ENCODE measurements at places on chromosomes 2 and 18.
A peak's percentile ranks its signal among the peaks of the same experiment; 100 is the strongest.

DNA sequence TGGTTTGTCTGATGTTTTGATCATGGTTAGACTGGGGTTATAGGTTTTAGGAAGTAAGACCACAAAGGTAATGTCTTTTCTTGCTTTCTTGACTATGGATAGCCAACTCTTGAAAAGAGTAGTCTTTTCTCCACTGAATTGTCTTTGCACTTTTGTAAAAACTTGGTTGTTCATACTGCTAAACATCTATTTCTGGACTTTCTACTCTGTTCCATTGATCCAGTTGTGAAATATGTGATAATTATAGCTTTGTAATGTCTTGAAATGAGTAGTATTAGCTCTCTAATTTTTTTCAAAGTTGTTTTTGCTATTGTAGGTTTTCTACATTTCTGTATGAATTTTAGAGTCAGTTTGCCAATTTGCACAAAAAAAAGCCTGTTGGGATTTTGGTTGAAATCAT lies 13.1 kb upstream of the UGT1A9 start:
- DNase-seq, result no peak

DNA sequence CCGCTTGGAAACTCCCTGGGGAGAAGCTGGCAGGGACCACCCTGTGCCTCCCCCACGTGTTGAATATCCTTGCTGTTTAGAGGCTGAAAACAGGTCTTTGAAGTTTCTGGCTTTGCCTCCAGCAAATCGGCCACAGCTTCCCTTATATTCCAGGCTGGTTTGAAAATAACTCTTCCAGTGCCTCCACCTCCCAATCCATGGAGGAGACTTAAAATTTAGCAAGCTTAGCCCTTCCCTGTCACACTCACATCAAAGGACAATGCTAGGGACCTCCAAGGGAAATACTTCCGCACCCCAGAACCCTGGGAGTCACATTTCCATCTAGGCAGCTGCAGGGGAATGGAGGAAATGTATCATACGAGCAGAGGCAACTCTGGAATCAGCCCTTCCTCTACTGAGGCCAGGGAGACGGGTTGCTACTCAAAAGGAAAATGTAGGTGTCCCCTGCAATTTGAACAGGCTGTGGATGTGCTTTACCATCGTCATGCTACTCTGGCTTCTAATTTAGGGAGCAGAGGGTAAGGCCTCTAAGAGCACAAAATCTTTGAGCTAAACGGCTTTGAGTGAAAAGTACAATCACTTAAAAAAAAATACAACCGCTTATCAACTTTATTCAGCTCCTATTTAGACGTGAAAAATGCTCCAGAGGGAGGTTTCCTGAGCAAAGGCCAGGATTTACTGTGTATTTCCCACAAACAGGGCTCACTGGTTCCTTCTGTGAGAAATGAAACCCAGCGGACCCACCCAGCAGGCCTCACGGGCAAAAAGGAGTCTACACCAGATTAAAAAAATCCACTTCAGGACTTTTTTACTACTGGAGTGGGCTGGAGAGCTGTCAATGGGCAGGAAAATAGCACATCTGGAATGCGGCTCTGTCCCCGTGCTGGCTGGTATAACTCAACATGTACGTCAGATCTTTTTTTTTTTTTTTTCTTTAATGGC lies 49.4 kb upstream of the PKDCC start:
- DNase-seq, result no peak

- DNase-seq, result peak; percentile 80
Measured at GRCh38 chr2:160241251-160242137, 41.4 kb upstream of the ITGB6 start.

GRCh38 chr2:158031371-158031770 lies 70.3 kb upstream of the UPP2 start:
- no peak for DNase-seq

DNA sequence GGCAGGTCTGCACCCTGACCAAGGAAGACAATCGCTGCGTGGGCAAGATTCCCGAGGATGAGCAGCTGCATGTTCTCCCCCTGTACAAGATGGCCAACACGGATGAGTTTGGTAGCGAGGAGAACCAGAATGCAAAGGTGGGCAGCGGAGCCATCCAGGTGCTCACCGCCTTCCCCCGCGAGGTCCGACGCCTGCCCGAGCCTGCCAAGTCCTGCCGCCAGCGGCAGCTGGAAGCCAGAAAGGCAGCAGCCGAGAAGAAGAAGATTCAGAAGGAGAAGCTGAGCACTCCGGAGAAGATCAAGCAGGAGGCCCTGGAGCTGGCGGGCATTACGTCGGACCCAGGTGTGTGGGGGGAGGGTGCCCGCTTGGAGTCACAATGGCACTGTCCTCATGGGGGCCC lies 48.4 kb downstream of the BOLA3 start:
- no peak for DNase-seq

DNA sequence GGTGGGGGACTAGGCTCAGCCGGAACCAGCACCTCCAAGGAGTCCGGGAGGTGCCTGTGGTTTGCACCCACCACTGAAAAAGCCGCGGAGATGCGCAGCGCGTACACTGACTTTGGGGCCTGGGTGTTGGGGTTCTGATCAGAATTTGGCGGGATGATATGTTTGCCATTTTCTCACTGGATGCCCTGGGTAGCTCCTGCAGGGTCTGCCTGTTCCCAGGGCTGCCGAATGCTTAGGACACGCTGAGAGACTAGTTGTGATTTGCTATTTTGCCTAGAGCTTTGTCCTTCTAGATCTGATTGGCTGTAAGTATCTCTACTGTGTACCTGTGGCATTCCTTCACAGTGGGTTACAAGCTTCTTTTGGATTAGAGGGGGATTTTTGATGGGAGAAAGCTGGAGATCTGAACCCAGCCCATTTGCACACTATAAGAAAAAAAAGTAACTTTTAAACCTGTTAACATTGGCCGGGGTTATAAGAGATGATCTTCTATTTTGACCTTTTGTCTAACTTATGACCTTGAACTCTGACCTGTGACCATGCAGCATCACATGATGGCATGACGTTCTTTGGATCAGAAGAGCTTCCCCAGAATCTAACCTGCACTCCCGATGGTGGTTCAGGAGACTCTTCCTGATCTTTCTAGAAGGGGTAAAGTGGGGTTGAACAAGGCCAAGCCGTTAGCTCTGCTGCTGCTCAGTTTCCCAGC lies 1.6 kb downstream of the KCNE4 start:
- no peak for DNase-seq

DNA sequence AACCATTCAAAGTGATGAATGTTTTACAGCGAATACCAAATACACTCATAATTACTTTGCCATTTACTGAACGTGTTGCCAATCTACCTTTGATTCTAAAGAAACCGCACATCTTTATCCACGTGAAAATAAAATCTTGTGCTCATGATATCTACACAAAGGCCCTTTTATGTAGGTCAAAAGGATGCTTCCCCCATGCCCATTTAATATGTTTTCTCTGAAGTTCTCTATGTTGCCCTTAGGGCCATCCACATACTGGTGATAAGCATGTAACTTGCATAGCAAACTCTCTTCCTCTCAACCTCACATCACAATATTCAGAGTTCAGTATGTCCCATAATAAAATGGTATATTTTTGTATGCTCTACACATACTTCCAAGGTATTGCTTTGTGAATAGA lies 380.0 kb upstream of the FIGN start:
- no peak for DNase-seq

DNA sequence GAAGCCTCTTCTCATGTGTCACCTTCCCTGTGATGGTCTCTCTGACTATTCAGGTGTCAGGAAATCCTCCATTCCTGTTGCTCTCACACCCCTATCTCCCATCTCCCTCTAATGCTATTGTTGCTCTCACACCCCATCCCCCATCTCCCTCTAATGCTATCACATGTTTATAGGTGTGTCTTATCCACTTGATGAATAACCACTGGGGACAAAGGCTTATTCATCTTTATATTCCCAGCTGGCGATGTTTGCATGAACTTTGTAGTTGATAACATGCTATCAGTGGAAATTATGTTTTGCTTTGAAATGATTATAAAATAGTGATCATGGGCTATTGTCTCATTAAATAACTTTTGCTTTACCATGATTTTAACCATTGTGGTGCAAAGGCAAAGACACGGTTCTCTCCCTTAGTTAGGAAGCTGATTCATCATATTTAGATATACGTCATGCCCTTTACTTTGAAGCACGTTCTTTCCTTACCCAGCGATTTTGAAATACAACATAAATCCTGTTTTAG lies 220.5 kb downstream of the PMAIP1 start:
- DNase-seq, result no peak

DNA sequence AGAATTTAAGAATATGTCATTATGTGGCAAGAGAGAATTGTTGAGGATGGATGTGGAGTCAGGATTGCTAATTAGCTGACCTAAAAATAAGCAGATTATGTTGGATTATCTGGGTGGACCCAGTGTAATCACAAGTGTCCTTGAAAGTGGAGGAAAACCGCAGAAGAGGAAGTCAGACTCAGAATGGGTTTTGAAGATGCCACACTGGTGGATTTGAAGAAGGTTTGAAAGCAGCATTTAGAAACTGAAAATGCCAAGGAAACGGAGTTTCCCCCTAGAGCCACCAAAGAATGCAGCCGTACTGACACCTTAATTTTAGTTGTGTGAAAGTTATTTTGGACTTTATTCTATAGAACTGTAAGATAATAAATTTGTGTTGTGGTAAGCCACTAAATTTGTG lies 41.6 kb upstream of the DPP10 start:
- DNase-seq, result no peak

DNA sequence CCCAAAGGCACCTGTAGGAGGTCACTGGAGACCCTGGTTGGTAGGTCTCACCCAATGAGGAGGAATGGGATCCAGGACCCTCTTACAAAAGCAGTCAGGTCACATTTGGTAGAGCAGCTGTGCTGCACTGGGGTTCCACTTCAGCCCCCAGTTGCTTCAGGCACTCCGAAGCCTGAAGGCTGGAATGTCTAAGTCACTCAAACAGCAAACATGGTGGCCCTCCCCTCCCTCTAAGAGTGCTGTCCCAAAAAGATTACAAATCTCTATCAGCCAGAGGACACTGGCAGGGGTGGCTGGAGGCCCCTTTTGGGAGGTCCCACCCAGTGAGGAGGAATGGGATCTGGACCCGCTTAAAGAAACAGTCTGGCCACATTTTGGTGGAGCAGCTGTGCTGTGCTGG lies 17.7 kb downstream of the MSTN start:
- DNase-seq, result no peak

DNA sequence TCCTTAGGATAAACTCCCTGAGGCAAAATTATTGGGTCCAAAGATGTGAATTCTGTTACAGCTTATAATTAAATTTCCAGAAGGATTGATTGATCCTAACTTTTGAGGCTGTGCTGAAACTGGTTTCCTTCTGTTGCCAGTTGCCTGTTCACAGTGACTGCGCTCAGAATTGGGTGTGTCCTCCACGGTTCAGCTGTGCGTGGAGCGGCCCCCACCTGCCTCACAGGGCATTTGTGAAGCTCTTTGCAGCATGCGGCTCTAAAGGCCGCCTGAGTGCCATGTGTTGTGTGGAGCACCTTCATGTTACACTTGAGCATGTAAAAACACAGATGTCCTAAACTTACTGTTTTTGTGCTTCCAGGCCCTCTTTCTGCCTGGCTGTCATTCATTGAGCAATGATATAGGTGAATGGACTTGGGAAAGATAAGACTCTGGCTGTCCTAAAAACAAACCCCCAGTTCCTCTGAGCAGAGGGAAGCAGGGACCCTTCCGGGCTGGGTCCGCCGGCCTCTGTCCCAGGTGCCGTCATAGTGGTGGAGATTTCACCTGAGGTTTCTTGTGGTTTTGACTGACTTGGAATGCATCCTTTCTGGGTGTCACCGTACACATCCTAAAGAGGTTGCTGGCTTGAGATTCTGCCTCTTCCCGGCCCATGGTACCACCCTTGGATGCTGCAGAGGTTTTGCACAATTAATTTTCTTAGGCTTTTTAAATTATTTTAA lies 173.6 kb downstream of the LDLRAD4 start:
- DNase-seq, result no peak

- peak; percentile 89 for DNase-seq
Measured at GRCh38 chr2:31401580-31401979, 13.0 kb downstream of the XDH start.

- peak; percentile 13 for DNase-seq
Measured at GRCh38 chr2:32264422-32265105, at the start of gene NLRC4. Gene NLRC4 (minus strand): TSS chr2:32264886. CDS start chr2:32256775, 8,111 bp downstream.

- peak; percentile 79 for DNase-seq
Measured at GRCh38 chr2:99662761-99663341, 173.0 kb upstream of the REV1 start.

Data from choroid plexus epithelial cell (primary cell).